ENCODE measurements at places on chromosomes 13 and 19.
A peak's percentile ranks its signal among the peaks of the same experiment; 100 is the strongest.

DNA sequence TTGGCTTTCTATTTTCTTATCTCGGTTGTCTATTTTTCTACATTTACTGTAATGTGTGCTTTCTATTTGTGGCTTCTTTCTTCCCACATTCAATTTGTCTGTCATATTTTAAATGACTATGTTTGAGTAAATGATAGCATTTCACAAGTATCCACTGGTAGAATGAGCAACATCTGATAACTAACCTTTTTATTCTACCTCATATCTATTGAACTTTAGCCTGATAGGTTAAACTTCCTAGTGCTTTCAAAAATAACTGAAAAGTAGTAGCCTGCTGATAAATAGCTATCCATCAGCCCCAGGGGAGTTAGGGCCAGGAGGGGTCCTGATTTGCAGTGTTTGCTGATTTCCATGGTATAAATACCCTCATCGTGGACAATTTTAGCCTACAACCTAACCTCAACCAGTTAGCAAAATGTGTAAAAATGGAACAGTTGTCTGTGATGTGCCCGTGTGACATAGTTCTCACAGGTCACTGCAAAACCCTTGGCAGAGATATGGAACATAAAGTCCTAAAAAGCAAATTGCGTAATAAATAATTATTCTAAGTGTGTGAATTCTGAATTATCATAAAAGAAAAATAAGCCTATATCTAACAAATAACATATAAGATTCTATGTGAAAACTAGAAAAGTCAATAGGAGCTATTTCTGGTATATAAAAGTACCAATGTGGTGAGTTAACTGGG, 32.1 kb downstream of the KCTD12 start:
- no peak for DNase-seq

DNA sequence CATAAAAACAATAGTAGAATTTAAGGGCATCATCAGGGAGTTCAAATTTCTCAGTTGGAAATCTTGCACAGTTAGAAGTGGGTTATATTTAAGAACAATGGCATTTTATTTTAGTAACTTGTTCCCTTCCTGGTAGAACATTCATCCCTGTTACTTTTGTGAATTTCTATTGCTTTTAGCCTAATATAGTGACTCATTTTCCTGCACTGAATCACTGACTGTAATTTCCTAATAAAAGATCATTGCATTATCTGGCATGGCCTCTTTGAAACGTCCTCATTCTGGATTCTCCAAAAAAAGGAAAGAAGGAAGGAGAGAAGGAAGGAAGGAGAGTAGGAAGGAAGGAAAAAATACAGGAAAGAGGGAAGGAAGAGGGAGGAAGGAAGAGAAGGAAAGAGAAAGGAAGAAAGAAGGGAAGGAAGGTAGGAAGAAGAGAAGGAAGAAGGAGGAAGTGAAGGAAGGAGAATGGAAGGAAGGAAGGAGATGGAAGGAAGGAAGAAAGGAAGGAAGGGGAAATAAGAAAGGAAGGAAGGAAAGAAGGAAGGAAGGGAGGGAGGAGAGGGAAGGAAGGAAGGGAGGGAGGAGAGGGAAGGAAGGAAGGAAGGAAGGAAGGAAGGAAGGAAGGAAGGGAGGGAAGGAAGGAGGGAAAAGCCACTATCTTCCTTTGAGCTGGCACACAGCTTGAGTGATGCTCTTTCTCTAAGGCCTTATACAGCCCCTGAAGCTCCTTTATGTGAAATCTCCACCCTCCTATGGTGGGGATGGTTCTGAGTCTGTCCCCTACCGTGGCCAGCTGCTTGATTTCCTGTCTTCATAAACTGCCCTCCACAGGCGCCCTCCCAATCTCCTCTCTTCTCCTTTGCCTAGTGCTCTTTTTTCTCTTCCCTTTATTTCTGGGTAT, 29.8 kb upstream of the TM9SF2 start:
- DNase-seq, result no peak

GRCh38 chr13:80921541-80921940, 580.6 kb upstream of the SPRY2 start:
- DNase-seq, result no peak

GRCh38 chr13:109750221-109750775, 36.1 kb downstream of the IRS2 start:
- no peak for DNase-seq

GRCh38 chr13:24742977-24743376, 21.0 kb upstream of the RNF17 start:
- DNase-seq, result no peak

DNA sequence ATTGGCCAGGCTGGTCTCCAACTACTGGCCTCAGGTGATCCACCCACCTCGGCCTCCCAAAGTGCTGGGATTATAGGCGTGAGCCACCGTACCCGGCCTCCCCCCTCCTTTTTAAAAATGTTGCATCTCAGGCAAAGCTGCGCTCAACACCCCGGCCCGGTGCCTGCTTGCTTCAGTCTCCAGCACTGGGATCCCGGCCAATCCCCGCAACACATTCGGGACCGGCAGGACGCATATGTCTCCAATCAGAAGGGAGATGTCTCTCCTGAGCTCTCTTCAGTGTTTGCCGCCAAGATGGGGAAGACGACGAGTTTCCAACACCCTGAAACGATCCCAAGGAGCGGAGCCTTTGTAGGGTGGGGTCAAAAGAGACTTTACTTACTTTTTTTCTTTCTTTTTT, 16.1 kb downstream of the GNG7 start:
- DNase-seq, result no peak

DNA sequence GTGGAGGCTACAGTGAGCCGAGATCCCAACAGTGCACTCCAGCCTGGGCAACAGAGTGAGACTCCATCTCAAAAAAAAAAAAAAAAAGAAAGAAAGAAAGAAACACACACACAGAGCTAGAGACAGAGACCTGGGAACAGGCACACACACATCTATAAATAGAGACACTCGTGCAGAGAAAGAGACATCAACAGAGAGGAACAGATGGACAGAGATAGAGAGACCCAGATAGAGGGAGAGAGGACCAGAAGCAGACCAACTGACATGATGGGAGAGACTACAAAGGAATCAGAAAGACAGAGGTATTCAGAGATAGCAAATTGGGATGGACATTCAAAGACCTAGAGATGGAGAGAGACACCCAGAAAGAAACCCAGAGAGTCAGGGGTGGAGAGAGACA, 2.1 kb upstream of the CA11 start:
- DNase-seq, result no peak

- DNase-seq, result no peak
Observed at GRCh38 chr13:50248516-50249143, 233.4 kb downstream of the KCNRG start.

DNA sequence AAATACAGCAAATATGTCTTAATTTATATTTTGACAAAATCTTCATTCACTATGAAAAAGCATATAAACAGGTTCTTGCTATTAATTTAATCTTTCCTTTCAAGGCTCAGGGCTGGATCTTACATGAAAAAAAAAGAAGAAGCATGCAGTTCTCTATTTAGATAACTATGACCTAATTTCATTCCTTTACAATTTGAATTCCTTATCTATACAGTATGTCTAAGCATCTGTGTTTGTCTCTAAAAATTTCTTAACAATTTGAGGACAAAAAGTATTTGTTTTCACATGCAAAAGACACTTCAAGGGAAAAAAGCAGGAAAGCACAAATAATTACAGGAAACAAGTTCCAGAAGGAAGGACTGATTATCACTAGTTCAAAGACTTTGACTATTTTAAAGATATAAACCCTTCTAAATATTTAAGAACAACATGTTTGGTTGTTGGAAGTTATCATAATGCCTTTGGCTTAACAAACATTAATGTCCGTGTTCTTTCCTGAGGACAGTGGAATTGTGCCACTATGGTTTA, 157.5 kb downstream of the TBC1D4 start:
- no peak for DNase-seq

DNA sequence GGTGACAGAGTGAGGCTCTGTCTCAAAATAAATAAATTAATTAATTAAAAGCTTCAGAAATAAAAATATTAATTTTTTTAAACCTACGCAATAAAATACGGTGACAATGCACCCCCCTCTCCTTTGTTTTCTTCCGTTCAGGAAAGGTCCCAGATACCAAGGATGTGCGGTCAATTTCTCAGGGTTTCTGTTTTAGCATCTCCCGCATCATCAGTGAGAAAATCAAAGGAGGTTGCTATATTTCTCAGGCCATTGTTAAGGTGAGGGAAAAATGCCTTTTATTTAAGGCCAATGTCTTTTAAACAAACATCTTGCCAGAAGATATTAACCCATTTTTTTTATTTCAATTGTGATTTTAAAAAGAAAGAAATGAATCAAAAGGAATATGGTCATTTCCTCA, 111.7 kb downstream of the INSR start:
- DNase-seq, result no peak

DNA sequence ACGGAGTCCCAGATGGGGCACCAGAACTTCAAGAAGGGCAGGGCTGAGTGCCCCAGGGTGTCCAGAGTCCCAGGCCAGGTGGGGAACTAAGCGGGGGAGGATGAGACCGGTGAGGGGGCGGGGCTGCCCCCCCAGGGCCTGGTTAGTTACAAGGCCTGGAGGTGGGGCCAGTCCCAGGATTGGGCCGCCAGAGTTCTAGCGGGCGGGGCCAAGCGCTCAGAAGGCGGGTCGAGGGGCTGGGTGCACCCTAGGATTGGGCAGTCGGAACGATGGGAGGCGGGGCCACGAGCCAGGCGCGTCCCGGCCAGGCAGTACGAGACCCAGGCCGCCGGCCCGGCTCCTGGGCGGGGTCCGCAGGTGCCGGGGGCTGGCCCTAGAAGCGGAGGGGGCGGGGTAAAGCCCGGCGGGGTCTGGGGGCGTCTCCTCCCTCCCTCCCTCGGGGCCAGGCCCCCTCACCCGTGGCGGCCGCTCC, 571 bp downstream of the ZNF653 start:
- DNase-seq, result peak; percentile 61

DNA sequence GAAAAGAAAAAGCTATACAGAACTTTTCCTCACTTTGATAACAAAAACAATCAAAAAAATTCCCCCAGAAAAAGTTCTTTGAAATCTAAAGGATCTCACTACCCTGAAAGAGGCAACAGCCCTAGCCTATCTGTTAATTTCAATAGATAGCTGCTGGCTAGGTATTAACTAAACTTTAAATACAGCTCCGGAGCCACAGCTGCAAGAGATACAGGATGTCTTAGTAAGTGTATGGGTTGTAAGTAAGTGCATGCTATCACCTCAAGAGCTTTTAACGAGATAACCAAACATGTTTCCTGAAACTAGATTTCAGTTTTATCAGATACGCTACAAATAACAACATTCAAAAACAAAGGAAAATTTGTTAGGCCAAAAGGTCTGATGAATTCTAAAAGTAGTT, 148.4 kb downstream of the KLF12 start:
- no peak for DNase-seq

DNA sequence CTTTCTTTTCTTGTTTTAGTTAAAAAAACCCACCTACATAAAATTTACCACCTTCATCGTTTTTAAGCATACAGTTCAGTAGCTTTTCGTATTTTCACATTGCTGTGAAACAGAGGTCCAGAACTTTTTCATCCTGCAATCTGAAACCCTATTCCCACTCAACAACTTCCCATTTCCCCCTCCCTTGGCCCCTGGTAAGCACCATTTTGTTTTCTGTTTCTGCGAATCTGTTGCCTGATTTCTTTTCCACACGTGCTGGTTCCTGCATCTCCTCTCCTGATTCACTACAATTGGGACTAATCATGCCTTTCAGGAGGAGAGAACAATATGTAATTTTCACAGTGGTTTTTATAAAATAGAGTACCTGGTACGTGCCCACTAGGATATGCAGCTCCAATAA, 149.2 kb upstream of the RNF113B start:
- no peak for DNase-seq

DNA sequence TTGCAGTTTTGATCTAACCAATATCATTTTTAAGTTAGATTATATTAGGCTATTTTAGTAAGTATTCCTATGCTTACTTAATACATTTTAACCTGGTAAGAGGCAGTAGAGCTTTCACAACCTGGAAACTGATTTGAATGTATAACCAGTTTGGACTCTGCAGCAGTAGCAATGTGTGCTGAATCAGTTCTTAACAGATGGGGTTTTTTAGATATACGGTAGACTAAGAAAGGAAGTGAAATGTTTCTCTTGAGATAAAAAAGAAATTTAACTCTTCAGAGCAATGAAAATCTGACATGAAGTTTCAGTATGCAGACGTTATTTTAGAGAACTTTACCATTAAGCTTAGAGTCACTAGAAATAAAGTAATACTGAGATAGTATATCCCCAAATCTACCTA, 2.7 kb downstream of the NBEA start:
- no peak for DNase-seq
